ENCODE measurements at places on chromosomes 5 and 9.

DNA sequence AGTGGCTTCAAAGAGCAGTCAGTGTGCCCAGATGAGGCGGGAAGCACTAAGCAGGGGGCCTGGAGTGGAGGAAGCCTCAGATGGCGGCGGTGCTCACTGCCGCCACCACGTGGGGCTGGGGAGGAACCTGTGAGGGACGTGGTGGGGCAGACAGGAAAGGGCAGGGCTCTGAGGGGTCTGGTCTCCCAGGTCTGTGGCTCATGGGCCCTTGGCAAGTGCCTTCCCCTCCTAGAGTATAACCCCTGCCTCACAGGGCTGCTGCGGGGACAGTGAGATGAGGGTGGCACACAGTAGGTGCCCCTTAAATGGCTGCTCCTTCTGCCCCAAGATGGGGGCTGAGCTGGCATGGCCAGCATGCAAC is 26.6 kb downstream of the NR5A1 start:
- peak; percentile 25 for DNase-seq

GRCh38 chr5:93294199-93294598 is 286.8 kb downstream of the NR2F1-AS1 start:
- DNase-seq, result peak; percentile 94

- DNase-seq, result no peak
These were observed 15.1 kb upstream of the TNFAIP8 start for GRCh38 chr5:119340597-119341218.

GRCh38 chr5:72646246-72646866 is 139.1 kb upstream of the ZNF366 start:
- no peak for DNase-seq

DNA sequence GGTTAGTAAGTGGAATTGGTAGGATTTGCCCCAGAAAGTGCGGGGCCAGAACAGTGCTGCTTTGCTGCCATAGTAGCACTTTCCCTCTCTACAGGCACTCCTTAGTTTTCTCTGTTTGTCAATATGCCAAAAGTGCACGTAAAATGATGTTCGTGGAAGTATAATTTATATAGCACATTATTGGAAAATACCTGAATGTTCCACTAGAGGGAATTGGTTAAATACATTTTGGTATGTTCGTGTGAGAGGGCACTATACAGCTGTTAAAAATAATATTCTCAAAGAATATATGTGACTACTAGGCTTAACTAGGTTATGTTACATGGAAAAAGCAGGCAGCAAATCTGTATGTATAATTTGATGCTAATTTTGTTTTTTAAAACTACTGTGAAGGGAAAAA is 184.0 kb upstream of the GDNF start:
- peak; percentile 12 for DNase-seq

DNA sequence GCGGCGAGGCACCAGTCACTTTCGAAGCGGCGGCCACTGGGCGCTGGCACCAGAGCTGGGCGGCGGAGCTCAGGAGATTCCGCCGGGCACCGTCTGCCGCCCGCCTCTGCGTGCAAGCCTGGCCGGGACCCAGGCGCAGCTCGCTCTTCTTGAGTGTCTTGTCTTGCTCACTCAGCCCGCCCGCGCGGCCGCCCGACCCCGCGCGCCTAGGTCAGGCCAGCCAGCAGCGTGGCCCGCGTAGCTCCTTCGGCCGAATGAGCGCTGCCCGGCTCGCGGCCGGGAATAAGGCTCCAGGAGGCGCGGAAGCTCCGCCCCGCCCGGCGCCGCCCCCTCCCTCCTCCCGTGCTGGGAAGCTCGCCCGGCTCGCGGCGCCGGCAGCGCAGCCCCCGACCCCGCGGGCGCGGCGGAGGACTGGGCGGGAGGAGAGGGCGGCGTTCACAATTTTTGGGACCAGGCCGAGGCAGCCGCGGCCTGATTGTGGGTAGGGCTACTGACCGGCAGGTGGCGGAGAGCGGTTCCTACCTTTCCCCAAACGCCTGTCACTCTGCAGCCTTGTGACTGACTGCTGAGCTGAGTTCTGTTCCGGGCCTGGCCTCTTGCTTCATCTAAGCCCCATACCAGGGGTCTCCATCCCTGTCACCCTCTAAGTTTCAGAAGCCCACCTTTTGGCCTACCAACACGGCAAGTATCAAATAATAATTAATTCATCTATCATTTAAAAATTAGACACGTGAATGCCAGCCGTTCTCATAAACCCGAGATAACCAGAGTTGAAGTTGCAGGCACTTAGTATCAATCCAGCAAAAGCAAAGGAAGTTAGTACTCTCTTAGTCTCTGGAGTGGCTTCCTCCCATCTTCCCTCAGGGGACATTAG is at the start of gene HBEGF:
TSS of gene HBEGF (minus strand) at position 256 of the 874 bp plus-strand sequence. CDS start 275 bp downstream, outside the sequence.
- peak; percentile 75 for DNase-seq

DNA sequence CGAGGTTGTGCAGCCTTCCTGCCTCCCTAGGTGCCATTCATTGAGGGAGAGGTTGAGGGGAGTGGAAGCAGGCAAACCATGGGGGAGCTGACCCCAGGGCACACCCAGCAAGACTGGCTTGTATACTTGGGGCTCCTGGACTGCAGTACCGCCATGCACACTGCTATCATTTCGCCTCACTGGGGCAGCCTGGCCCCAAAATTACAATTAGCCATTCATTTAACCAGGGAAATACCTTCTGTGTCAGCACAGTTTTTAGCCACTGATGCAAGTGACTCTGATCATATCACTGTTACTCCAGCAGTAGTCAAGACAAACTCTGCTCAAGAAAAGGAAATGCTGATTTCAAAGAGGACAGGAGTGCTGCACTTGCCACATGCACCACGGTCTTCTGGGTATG is 109.7 kb downstream of the TRIO start:
- DNase-seq, result no peak

DNA sequence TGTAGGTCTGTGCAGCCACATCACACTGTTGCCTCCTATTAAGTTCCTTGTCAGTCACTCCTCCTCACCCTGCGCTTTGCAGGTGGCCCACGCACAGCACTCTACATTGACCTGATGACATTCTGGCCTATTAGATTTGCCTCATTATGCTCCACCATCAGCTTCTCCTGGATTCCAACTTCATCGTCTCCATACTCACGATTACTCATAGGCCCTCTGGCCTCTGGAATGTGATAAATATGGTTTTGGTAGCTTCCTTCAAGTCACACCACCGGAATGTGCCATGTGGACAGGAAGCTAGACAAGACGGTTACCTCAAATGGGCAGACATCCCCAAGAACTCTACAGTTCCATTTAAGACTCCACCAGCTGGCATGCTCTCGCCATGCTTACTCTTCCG is 158.0 kb upstream of the LHFPL2 start:
- DNase-seq, result peak; percentile 98

DNA sequence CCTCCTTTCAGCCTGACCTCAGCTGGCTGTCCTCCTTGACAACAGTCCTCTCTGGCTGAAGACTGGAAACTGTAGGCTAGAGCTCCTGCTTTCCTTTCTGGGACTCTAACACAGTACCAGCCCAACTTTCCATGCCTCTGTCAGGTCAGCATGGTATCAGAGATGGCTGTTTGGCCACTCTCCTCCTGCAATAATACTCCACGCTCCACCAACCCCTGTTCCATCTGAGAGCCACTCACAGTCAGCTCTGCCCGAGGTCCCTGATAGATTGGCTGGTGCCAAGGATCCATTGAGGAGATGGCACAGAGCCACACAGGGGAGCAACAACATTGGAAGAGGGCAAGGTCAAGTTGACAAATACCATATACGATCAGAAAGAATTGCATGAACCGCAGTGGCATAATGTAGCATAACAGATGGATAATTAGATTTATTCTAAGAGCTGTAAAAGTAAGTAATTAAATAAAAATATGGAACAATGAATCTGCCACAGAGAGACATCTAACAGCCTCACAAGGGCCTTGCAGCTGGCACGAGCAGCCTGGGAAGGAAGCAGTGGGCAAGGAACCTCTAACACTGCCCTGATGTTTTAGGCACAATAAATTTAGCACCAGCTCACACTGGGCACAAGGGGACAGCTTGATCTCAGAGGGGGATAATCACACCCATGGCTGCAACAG is 94.3 kb upstream of the LRRTM2 start:
- DNase-seq, result no peak

GRCh38 chr5:39420482-39421145 is 4.2 kb downstream of the DAB2 start:
- peak; percentile 91 for DNase-seq

DNA sequence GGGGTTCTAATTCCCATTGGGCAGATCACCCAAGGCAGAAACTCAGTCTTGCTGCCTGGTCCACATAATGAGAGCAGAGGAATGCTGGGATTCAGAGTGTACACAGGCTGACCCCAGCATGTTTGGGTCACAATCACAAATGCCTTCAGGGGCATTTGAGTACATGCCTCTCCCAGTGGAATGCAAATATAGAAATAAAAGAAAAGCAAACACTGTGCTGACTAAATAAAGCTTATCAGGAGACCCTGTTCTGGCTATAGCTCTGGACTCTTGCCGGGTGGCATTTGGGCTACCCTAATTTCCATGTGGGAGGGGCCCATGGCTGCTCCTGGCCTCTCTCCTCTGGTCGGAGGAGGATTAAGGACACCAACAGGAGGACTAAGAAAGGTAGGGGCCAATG is 121.4 kb downstream of the DOCK8 start:
- peak; percentile 69 for DNase-seq

DNA sequence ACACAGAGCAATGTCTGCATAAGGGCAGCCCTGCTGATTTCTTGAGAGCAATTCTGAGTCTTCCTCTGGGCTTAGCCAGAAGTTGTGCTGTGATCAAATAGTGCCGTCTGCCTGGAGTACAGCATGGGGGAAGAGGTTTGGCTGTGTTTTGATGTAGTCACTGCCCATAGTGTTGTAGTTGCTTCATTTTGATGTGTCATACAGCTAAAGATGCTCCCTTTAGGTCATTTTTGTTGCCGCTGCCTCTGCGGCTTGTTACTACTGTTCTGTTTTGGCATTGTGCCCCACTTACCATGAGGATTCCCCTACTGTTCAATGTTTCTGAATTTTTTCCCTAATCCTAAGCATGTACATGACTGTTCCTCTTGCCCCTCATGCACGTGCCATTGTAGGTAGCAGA is 23.0 kb downstream of the SLC36A1 start:
- DNase-seq, result no peak

DNA sequence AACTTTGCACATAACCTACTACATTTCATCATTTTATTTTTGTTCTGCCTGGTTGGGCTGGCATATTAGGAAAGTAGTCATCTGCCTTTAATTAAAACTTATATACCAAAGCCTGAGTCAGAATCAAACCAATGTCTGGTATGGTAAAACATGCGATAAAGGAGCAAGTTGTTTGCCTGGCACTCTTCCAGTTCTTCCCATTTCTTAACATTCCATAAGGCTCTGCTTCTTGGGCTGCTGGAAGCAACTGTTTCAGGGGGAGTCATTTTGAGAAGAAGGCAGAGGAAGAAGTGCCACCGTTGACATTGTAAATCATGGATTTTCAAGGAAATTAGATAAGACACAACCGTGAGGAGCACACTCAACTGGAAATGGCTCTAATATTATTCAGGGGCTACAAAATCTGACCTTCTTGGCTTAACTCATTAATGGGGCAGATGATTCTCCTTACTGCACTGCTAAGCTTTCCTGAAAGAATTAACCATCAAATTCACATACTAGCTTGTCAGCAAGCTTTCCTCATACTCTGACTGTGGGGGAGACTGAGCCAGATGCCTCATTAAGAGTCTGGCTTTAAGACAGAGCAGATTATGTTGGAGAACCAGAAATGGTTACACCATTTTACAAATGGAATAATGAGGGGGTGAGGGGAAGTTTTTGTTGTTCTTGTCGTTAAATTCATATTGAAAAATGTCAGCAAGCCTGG is 391.0 kb downstream of the TMEM232 start:
- DNase-seq, result no peak

DNA sequence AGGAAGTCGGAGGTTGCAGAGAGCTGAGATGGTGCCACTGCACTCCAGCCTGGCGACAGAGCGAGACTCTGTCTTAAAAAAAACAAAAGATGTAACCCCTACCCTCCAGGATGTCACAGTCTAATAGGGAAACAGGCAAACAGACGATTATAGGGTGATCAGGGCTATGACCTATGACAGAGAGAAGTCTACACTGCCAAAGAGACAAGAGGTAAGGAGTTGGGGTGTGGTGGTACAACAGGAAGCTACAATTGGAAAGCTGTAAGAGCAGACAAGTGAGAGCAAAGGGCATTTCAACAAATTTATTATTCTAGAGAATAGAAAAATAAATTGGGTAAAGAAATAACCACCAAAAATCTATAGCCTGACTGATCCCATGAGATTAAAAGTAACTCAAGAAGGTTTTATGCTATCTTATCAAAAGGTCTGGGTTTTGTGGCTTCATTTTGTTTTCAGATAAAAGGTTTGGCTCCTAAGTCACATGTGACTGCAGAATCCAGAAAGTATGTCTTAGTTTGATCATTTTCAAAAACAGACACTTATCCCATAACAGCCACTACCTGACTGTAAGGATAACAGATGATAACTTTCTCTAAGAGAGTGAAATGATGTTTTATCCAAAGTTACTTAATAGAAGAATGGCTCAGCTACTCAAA is 7.3 kb downstream of the CDC26 start:
- no peak for DNase-seq

DNA sequence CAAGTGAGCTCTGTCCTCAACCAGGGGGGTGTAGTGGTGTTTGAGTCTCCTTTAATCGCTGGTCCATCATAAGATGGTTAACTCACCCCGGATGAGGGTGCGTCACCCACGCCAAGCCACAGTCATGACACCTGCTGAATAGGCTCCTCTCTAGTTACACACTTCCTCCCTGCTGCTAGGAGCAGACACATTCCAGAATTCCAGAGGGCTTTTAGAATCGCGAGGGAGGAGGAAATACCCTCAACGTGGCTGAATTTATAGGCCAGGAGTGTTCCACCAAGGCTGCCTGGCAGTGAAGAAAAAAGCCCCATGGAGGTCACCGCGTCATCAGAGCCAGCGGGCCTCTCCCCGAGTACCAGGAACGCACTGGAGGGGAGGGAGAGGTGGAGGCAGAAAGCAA is 5.1 kb downstream of the GLRX start:
- peak; percentile 54 for DNase-seq

- no peak for DNase-seq
These were observed 31.7 kb upstream of the PRXL2C start for GRCh38 chr9:96686638-96687335.

- DNase-seq, result no peak
These were observed 111.1 kb upstream of the FBN2 start for GRCh38 chr5:128649192-128649591.

- DNase-seq, result peak; percentile 37
These were observed 56.1 kb downstream of the PCDH1 start for GRCh38 chr5:141822144-141822543.

All from M059J (cell line).